ENCODE measurements at places on chromosomes 16 and 17.

GRCh38 chr16:307691-308312, 24.8 kb downstream of the PDIA2 start:
- no peak for DNase-seq

DNA sequence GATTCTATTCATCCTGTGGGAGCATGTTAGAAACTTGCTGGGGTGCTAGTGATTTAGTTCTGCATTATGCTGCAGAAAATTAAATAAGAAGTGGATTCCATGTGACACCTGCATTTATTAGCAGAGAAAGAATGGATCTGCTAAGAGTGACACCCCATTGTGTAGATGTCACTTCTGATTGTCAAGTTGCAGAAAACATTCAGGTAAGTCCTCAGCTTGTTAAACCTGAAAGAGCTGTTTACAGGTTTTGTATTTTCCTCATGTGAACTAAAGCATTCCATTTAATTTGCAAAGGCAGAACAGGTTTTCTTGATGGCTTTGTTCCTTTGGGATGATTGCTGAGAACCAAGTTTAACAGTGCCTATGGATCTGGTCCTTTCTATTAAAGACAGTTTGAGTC, 238.7 kb downstream of the ABCC12 start:
- no peak for DNase-seq

- DNase-seq = no peak
Observed at GRCh38 chr16:11007714-11008280, 63.4 kb downstream of the CLEC16A start.

DNA sequence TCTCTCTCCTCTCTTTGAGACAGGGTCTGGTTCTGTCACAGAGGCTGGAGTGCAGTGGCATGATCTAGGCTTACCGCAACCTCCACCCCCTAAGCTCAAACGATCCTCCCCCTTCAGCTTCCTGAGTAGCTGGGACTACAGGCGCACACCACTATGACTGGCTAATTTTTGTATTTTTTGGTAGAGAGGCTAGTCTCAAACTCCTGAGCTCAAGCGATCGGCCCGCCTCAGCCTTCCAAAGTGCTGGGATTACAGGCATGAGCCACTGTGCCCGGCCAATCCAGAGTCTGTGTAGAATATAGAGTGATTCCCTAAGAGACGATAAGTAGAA, 65.8 kb upstream of the RPH3AL start:
- DNase-seq = no peak

DNA sequence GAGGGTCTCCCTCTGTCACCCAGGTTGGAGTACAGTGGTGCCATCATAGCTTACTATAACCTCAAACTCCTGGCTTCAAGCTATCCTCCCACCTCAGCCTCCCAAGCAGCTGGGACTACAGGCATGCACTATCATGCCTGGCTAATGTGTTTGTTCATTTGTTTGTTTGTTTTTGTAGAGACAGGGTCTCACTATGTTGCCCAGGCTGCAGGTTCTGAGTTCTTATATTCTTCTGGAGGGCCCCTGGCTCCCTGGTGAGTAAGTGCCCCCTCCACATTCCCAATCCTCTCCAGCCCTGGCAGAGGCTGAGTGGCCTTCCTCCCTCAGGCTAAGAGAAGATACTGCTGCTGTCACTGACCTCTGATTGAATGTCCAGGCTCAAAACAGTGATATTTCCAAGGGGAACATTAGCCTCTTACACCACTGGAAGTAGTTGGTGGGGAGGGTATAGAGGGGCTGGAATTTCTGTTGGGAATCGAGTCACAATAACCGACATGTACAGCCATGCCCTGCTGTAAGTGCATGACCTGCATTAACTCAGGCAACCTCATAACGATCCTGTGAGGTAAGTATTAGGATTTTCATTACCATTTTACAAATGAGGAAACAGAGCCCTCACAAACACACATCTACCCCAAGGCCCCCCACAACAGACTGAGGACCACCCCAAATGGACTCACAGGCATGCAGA, 2.7 kb upstream of the ETV4 start:
- DNase-seq = no peak

- no peak for DNase-seq
Observed at GRCh38 chr16:3645504-3646347, 8.8 kb upstream of the DNASE1 start.

DNA sequence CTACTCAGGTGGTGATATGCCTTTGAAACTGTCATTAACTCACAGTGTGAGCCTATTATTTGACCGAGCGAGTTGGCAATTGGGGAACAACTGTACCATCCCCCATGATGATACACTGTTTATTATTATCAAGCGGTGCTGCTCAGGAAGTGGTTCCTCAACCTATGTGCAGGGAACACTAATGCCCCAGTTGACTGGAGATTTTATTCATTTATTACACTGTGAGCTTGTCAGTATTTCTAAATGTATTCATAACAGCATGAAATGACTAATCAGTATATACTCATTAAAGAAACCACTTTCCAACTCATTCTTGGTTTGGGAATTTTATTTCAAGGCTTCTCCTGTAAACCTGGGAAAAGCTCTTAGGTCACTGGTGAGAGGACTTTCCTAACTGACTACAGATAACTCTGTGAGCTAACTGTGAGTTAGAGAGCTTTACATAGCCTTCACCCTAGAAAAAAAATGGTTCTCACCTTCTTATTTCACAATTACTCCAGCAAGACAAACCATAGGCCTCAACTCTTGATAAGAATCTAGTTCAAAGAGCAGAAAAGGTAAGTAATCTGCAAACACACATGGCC, 42.4 kb downstream of the NXPH3 start:
- no peak for DNase-seq

GRCh38 chr17:34712481-34713195, 133.3 kb downstream of the TMEM132E start:
- DNase-seq = no peak

DNA sequence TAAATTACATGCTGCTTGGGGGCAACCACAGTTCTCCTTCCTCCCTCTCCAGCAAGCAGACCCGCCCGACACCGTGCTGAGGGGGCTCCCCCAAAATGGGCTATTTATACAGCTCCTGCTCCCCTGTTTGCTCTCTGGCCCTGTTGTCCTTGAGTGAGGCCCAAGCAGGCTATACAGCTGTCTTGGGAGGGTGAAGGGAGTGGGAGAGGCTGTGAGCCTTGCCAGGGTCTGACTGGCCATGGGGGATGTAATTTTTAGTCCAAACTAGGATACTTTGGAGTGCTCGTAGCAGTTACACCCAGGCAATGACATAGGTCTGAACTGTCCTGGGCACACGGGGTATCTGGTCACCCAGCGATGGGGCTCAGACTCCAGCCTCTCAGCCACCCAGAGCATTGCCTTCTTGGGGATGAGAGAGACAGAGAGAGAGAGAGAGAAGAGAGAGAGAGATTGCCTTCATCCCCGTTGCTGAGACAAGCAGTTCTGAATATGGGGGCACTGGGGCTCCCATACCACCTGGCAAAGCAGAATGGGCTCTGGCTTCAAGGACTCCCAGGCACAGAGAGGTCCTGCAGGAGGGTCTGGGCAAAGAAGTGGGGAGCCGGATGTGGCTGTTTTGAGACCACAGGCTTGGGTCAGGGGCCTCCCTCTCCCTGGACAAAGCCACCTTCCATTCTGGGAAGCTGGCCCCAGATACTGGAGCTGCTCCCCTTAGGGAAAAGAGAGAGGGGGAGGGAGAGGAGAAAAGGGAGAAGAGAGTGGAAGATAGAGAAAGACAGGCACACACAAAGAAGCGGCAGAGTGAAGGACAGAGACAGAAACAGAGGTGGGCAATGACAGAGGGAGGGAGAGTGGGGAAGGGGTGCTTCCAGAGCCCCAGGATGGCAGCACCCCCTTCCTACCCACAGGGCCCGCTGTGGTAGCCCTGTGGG, 10.7 kb upstream of the TMEM92 start:
- no peak for DNase-seq

GRCh38 chr17:7955414-7956227, 23.6 kb downstream of the CNTROB start:
- peak; percentile 72 for DNase-seq

DNA sequence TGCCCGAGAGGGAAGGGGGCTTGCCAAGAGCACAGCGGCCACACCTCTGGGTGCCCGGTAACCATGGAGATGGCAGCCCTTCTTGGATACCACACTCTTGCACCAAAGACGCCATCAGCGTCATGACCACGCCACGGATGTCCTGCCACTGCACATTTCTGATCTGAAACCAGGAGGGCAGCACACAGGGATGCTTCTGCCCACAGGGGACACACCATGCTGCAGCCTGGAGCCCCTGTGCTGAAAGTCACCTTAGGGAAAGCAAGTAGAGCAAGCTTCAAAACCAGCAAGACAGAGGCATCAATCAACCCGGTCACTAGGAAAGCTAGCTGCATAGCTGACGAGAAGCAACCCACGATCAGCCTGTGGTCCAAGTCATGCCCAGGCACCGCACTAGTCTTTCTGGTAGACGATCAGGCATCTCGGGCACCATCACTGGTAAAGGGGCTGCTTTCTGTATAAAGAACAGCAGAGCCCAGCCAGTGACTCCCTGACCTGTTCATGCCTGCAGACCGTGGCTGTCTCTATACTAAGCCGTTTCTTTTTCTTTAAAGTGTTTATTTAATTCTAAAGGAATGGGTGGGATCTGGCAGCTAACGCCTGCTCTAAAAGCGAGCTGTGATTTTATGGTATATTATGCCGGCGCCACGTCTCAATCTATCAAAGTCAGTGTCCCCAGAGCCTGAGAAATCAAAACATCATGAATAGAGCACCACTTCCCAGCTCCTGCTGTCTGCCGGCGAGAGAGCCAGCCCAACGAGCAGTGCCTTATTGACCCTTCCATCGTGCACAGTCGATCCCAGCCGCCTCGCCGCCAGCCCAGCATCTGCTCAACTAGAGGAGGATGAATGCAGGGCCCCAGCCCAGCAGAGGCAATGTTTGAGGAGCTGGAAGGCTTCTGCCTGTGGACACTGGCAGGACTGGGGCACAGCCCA, 244.7 kb downstream of the RBFOX3 start:
- no peak for DNase-seq

- DNase-seq = no peak
Observed at GRCh38 chr17:63022567-63022966, 56.5 kb downstream of the TANC2 start.

DNA sequence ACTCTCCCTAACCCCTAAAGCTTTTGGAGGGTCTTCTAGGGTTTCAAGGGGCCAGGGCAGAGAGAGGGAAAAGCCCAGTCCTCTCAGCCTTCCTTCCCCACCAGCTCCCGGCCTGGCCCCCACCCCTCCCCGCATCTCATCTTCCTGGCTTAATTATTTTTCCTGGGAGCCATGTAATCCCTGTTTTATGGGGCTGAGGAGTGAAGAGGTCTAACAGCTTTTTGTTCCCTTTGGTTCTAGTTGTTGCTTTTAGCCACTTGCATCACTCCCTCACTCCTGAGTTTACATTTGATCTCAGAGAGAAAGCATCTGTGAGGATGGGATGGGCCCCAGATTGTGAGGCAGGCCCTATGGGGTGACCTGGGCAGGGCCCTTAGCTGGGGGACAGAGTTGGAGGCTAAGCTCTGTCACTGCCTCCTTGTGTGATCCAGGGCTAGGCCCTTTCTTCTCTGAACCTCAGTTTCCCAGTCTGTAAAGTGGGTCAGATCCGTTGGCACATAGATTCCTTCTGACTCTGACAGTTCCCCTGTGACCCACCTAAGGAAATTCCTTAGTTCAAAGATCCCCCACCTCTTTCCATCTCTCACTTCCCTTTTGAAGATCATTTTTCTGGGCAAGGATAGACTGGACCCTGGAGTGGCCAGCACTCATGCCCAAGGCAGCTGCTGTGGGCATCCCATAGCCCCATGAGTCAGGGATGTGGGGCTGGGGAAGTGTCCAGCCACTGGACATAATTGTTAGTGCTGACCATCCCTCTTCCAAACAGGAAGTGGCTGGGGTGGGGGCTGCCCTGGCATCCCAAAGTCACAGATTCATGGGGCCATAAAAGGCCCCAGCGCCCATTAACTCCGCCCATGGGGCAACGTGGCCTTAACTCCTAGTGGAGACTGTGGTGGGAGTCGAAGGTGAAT, 20.1 kb downstream of the UNC119 start:
- DNase-seq = no peak

DNA sequence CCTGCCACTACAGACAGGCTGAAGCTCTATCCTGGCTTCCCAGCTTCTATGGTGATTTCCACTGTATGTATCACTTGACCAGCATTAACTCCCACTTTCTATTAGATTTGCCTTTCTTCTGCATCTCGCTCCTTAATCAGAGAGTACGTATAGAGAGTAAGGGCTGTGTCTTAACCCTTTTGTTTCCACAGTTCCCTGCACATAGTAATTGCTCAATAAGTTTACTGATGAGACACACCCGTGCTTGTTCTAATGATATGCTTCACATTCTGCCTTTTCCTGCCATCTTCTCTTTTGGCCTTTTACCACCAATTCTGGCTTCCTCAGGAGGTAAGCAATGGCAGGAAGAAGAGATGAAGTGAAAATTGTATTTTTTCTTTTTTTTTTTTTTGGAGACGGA, 20.6 kb upstream of the USP36 start:
- DNase-seq = no peak

DNA sequence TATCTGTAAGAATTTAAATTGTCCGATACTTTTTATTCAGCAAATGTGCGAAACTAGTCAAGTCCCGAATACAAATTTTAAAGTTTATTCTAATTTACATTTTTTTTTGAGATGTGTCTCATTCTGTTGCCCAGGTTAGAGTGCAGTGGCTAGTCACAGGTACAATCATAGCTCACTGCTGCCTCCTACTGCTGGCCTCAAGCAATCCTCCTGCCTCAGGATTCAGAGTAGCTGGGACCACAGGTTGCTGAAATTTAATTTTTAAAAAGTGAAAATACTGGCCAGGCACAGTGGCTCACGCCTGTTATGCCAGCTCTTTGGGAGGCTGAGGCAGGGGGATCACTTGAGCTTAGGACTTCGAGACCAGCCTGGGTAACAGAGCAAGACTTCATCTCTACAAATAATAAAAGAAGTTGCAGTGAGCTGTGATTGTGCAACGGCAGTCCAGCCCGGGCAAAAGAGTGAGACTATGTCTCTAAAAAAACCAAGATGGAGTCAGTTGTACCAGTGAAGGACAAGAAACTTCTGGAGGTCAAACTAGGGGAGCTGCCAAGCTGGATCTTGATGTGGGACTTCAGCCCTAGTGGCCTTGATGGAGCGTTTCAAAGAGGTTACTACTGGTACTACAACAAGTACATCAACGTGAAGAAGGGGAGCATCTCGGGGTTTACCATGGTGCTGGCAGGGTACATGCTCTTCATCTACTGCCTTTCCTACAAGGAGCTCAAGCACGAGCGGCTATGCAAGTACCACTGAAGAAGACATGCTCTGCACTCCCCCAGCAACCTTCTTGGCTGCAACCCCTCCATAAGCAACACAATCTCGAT, 5.6 kb downstream of the POLG2 start:
- DNase-seq = no peak

- DNase-seq = no peak
Observed at GRCh38 chr17:18946536-18946935, 5.4 kb upstream of the SLC5A10 start.

- no peak for DNase-seq
Observed at GRCh38 chr17:78977997-78978973, 1.4 kb downstream of the LGALS3BP start.
